Inflammatory macrophage treated with lipopolysaccharide for 4 hours (primary cell): ENCODE measurements at places on chromosomes 3 and 15.

DNA sequence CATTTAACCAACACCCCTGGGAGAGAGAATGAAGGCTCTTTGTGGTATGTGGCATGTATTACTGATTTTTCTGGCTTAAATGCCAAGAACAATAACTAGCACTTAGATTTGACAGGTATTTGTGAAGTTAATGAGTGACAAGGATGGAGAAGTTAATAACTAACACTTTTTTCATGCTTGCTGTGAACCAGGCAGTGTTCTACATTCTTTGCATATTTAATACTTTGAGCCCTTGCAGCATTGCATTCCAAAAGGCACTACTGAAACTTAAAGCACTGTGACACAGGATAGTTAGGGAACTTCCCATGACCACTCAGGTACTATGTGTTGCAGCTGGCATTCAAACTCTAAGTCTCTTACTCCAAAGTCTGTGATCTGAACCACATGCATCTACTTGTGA lies 650.6 kb downstream of the ZPLD1 start:
- no peak for DNase-seq

DNA sequence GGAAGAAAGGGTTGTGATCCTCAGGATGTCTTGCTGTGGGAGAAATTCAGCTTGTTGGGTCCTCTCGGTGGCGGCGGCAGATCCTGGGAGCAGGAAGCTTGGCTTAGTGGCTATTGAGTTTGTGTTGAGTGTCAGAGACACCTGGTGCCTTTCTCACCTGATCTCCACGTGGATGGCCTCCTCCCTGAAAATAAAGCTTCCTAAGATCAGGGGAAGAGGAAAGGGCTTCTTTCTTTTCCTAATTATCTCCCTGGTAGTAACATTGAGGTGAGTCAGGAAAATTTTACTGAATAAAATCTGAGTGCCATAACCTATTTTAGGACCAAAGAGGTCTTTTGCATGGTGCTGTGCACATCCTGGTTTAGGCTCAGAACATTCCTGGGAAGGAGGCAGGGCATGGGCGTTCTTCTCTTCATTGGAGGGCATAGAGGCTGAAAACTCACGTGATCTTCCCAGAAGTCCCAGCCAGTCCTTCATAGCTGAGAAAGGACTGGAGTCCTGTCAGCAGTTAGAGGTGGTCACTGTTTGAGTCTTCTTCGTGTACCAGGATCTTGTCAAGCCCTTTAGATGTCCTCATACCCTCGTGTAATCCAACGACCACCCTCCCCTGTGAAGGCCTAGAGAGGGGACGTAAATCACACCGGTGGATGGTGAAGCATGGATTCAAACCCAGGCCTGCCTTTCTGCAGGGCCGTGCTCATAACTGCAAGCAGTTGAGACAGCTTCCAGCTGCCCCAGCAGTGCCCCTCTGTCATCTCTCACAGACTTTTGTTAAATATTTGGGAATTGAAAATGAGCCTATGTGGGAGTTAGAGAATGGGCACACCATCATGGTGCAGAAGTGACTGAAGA lies 1.1 kb downstream of the CMTM8 start:
- DNase-seq = no peak

GRCh38 chr3:102353148-102353547 lies 81.7 kb upstream of the ZPLD1 start:
- no peak for DNase-seq

DNA sequence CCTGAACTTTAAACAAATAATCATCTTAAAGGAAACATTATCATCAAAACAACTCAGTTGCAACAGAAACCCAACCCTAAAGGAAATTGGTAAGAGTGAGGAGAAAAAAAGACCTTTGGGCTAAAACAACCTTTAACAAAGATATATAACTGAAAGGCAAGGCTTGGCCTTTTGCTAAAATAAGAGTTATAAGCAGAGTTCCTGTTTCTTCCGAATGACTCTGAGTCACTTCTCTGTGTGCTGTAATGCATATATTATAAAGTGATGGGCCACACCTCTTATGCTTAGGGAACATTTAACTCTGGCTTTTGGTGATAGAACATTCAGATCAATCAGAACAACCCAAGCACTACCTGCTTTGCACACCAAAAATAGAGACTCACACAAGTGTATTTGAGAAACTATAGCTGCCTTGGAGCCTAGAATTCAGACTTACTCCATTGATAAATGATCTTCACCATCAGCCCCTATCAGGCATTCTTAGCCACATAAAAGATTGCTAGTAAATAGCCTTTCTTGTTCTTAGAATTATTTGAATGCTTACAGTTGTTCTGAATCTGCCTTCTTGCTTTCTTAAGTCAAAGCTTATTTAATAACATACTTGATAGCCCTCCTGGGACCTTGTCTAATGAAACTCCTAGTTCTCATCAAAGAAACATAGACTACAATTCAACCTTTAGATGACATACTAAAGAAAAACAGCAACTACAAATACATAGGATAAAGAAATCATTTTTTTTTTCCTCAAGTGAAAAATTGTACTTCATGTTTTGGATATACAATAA lies 294.2 kb upstream of the SEMA6D start:
- peak; percentile 60 for DNase-seq

- DNase-seq = no peak
Measured at GRCh38 chr3:110307065-110307809, 764.4 kb upstream of the NECTIN3 start.

DNA sequence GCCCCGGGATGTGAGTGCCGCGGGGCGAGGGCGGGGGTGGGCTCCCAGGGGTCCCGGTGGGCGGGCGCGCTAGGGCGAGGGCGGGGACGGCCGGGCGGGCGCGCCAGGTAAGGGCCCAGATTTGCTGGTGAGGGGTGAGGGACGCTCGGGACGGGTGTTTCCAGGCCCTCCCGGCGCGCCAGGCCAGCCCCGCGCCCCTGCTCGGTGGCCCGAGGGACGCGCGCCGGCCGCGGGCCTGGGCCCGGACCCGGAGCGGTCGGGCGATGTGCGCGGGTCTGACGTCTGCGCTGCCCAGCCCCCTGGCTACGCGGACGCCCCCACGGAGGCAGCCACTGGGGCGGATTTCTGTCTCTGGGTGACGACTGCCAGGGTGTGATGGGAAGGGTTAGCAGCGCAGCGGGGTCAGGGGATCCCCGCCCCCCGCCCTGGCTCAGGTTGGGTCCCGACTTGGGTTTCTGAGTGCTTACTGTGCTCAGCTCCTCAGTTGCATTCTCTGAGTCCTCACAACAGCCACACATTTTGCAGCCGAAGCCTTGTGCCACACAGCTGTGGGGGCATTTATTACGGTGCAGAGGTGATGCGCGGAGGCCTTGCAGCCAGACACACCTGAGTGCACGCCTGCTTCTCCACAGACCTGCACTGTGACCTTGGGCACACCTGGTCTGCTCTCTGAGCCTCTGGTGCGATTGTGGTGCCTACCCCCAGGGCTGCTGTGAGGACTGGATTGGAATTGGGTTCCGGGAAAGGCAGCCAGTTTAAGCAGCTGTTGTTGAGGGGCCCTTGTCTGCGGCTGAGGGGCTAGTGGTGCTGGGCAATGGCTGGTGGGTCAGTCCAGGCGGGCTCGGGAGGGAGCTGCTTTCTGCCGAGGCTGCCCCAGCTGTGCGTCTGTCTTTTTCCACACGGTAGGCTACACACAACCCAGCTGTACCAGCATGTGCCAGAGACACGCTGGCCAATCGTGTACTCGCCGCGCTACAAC lies 523 bp downstream of the HDAC11 start:
- peak; percentile 24 for DNase-seq

- no peak for DNase-seq
Measured at GRCh38 chr3:178120367-178120766, 415.9 kb upstream of the KCNMB2 start.

DNA sequence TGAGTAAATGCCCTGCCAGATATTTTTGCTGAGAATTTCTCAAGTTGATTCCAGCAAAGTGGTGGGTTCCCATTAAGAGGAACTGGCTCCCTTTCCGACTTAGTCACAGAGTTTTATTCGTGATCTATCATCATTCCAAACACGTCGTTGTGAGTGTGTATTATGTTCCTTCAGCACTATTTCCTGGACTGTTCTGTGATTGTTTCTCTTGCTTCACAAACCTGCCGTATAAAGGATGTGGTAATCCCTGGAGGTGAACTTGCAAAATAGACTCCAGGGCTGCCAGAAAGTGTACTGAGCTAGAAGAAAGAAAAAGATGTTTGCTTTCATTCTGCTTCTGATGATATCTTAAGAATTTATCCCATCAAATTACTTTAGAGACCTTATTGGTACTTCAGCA lies 14.5 kb upstream of the CAPN3 start:
- DNase-seq = no peak

- no peak for DNase-seq
Measured at GRCh38 chr3:108201258-108201657, 21.0 kb downstream of the IFT57 start.

DNA sequence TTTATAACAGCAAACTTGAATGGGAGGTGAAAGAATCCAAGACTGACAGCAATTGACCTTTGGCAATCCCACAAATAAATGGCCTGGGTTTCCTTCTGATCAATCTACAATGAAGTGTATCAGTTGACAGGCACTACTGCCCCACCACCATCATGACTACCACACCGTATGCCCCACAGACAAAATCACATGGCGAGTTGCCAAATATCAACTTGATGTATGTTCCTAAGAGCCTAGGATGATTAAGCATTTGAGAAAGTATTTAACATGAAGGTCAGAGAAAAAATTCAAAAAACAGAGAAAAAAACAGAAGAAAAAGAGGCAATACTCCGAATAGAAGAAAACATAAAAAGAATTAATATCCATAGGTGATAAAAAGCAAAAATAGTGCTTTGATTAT lies 215.9 kb upstream of the STAC start:
- no peak for DNase-seq

GRCh38 chr15:55991802-55992768 lies 1.3 kb downstream of the NEDD4 start:
- no peak for DNase-seq

DNA sequence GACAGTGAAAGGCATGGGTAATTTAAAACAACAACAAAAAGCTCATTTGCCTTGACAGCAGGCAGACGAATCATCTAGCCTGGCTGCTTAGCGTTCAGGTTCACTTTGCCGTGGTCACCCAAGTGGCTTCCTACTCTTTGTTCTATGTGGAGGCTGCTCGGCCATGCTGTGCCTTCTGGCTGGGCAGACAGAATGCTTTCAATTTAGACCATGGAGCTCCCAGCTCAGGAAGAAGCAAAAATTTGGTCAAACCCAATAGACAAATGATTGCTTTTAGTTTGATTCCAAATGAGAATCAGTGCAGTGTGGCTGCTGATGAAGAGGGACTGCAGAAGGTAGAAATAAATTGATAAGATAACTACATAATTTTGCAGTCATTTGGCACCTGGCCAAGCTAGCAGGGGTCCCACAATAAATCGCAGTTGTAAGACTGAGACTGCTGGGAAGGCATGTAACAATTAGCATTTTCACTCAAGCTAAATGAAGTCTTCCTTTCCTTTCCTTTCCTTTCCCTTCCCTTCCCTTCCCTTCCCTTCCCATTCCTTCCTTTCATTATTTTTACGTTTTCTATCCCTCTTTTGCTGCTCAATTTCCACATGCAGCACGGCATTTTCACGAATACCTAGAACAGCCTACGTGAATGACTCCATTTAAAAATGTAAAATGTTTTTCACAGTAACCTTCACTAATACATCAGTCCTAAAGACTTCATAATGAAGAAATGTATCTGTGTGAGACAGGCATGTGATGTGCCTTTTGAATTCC lies 360.4 kb upstream of the TGFBR2 start:
- DNase-seq = no peak

DNA sequence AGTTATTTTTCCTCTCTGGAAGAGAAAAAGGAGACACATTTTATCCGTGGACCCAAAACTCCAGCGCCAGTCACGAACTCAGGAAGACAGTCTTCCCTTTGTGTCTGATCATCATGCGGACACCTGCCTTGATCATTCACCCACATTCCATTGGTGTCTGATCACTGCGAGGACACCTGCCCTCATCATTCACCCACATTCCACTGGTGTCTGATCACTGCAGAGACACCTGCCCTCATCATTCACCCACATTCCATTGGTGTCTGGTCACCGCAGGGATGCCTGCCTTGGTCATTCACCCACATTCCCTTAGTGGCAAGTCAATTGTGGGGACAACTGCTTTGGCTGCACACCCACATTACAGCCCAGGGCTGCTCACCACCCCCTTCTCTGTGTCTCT lies 148.9 kb downstream of the ROBO1 start:
- DNase-seq = no peak

DNA sequence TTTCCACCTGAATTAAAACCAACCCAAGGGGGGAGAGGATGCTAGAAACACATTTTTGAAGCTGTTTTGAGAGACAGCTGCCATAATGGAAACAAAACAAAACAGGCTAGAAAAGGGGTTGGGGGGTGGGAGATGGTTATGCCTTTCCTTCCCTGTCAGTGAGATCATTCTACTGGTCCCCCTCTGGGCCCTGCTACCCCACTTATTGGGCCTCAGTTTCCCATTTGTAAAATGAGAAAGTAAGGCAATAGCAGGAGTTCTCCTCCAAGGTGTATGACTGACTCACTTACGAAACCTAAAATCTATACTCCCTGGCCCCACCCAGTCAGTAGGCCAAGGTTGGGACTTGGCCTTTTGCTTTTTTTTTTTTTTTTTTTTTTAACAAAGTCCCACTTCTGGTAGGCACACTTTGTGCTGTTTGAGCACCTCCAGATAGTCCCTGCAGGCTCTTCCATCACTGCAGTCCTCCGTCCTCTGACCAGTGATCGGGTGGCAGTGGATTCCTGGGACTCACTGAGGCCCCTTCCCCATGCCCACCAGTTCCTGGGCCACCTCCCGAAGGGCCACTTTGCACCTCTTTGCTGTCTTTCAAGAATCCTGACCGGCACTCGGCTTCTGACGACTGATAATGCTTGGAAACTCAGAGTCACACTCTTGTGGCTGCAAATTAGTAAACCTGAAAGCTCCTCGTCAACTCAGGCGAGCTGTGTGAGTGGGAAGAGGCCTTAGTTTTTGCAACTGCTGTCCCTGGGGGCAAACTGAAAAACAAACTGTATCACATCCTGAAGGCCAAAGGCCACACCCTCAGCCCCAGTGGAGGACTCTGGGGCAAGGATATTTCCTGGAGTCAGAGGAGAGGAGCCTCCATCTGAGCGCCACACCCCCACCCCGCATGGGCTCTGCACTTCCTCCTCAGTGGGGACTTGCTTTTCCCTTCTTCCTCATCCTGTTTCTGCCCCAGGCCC lies 6.7 kb upstream of the PSTPIP1 start:
- peak; percentile 93 for DNase-seq

GRCh38 chr3:151283907-151284461 lies 5.6 kb upstream of the P2RY14 start:
- peak; percentile 69 for DNase-seq

DNA sequence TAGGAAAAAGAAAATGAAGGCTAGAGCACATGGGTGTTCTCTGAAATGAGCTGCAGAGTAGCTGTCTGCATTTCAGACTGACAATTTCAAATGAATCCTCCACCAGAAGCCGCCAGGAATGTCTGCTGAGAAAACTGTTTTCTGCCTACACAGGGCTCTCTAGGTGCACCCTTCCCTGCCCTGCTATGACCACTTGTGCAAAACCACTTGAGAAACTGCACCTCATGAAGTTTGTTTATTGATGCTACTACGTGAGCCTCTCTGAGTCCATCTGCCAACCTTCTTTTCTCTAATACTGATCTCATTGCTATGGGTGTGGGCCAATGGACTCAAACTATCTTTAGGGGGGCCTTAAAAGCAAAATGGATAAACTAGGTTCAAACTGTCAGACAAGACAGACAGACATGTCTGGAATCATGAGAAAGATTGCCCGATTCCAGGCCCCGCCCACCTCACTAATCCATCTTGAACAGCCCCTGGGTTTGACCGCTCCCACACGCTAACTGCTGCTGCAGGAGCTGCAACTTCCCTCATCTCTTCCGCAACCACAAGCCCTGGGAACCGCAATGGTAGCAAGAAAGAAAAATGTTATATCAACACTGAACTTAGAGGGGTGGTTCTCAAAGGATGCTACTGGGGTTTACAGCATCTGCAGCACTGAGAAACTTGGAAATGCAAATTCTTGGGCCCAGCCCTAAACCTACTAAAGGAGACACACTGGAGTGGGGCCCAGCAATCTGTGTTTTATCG lies 9.0 kb upstream of the CD47 start:
- peak; percentile 76 for DNase-seq
